Lung microvascular endothelial cell (primary cell): ENCODE measurements at places on chromosomes 1 and 21. TPM values are rescaled to one million over a fixed set of nuclear protein-coding genes. Genes with fewer than 3 reads are reported as not detected.

DNA sequence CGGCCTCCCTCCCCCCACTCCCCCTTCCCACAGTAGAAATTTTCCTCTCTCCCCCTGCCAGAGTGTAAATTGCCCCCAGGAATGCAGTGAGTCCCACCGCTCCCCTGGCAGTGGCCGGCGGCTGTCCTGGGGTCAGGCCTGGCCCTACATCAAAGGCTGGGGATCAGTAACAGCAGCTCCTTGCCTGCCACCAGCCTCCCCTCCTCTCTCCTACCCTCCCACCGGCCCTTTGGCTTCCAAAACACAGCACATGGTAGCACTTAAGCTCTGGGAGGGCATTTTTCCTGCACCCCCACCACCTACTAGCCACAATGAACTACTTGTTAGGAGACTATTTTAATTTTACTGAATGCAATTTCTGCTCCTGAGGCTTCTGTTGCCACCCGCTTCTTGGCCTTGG lies 9.0 kb upstream of the COL8A2 start:
- DNase-seq = no peak

DNA sequence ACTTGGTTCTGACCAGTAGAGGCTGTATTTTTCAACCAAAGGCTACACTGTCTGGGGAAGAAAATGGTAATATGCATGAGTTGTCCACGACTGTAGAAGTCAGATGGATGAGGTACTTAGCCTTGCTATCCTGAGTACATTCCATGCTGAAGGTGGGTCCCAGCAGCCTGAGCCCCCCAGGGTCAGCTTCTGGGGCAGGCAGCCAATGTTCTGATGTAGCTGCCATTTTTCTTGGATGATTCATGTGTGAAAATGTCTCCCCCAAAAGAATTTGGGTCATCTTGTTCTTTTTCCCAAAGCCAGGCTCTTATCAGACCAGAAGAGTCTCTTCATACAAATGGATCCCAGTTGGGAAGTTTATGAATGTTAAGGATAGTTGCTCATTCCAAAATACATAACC lies 172.2 kb upstream of the UBE2U start:
- DNase-seq = no peak

DNA sequence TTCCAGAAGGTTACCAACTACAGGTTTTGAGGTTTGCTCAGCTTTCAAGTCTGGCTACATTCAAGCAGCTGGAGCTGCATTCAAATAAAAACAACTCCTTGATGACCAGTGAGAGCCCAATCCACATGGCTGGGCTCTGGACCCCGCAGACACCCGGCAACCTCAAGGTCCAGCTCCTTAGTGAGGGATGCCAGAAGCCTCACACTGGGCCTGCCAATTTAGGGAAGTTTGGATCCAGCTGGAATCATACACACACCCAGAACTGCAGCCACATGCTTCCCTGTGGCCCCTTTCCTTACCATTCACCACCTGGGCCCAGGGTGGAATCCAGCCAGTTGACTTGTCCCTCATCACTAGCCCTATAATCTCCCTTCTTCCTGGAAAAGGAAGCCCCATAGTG lies 123.7 kb downstream of the UBE2U start:
- DNase-seq = no peak

DNA sequence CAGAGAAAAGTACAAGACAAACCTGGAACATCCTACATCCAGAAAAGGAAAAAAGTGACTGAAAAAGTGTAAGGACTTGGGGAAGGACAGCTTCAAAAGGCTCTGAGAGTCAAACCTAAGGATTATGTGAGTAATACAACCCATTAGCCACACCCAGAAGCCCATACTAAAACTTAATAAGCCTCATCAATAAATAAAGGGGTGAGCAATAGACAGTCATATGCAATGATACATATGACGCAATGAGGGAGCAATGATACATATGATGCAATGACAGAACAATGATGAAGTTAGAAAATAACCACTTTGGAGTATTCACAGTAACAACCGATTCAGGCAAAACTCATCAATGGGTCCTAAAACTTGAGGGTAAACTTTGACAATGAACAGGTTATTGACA lies 50.1 kb downstream of the BRWD1 start:
- DNase-seq = no peak

DNA sequence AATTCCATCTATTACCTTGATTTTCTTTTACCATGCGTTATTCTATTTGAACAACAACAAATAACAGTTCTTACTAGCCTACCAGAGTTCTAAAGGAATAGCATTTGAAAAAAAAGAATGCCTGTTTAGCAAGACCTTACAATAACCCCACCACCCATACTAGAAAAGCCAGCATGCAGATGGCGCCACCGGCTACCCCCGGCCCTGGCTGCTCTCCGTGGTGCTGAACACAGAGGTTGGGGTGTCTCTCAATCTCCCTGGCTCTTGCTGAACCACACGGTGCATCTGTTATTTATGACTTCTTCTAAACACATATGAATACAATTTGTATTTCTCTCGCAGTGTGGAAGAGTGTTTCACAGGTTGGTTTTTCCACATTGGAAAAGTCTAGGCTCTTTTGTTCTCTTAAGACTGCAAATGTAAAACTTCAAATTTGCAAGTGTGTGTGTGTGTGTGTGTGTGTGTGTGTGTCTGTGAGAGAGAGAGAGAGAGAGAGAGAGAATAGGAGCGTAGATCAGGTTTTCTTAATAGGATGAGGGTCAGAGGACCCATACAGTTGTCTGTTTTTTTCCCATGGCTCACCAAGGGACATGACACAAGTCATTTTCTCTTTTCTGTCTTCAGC lies 13.6 kb downstream of the GRIK3 start:
- DNase-seq = peak; percentile 26

DNA sequence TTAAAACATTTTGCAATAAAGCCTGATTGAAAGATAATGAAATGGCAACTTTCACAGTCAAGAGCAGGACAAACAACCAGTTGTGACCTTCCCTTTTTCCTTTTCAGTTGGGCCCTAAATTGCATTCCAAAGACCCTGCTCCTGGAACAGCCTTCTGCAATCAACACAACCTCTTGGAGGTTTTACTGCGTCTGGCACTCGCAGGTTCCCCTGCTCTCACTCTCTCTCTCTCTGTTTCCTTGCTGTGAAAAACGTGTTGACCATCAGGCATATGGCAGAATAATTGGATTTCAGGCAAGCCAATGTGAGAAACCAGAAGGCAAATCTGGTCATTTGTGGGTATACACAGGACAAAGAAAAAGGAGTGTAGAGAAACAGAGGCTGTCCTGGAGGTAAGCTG lies 23.2 kb downstream of the SLC44A5 start:
- DNase-seq = no peak

GRCh38 chr1:167737169-167737568 lies 15.4 kb downstream of the MPZL1 start:
- DNase-seq = no peak

DNA sequence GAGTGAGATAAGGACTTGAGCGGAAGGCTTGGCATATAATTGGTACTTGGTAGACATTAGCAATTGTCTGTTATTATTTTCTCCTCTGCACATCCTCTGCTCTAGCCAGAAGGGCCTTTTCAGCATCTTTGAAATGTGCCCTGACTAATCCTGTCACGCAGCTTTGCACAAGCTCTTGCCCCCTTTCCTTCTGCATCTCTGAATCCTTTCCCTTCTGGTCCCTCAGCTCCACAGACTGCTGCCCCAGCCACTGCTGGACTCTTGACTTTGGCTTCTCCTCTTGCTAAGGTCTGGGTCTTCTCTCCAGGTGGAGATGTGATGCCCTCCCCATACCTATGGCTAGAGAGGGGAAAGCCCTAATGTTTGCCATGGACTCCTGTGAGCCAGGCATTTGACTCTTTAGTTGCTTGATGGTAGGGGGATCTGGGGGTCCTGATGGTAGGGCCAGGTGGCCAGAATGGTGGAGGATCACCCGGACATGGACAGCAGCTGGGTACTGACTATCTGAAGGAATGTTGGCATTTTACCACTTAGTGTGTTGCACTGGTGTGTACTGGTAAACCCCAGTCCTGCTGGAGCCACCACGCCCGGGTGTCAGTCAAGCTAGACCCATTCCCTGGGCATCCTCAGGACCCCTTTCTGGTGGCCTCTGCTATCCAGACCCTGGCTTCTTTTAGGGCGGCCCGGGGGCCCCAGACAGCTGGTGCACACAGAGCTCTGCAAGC lies 4.4 kb downstream of the HPCA start:
- DNase-seq = no peak

- DNase-seq = no peak
Measured at GRCh38 chr1:217027403-217028080, 304.3 kb upstream of the ESRRG start.

DNA sequence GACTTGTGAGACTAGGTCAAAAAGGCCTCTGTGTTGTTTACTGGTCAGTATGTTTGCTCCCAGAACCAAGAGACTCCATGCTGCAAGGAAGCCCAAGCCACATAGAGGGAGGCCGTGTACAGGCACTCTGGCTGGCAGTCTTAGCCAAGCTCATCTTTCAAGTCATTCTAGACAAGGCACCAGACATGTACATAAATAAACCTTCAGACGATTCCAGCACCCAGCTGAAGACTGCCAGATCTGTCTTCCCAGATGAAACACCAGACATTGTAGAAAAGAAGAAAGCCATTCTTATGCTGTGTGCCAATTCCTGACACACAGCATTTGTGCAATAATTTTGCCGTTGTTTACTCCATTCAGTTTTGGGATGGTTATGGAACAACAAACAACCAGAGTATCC lies 595.5 kb downstream of the KIF26B start:
- no peak for DNase-seq

- peak; percentile 68 for DNase-seq
Measured at GRCh38 chr1:175192630-175193526, at the start of gene KIAA0040. TSS of gene KIAA0040 (minus strand) at chr1:175192776. CDS start at chr1:175161013, 31,763 bp downstream.

- DNase-seq = peak; percentile 63
Measured at GRCh38 chr1:21896652-21897532, 40.2 kb downstream of the HSPG2 start.

Gene CAPZA1
- 154 and 166 TPM in 2 replicates for total RNA-seq

Gene SRGAP2B
- total RNA-seq = 33.6 and 68.3 TPM in 2 replicates

Gene PHGDH
- 0.99 and 2.4 TPM in 2 replicates for total RNA-seq

Gene NBPF20
- total RNA-seq = 1.1 and 1.8 TPM in 2 replicates

Gene DNASE2B
- total RNA-seq = not detected in 2 replicates

Gene TNFRSF18
- total RNA-seq = 0.22 and 0.60 TPM in 2 replicates

Gene ETS2
- 20.2 and 29.4 TPM in 2 replicates for total RNA-seq
